ENCODE measurements at places on chromosomes 5 and 9.

- no peak for DNase-seq
Measured at GRCh38 chr9:84759300-84759750, 89.8 kb downstream of the NTRK2 start.

- no peak for DNase-seq
Measured at GRCh38 chr5:151499501-151500035, 52.2 kb downstream of the SLC36A1 start.

DNA sequence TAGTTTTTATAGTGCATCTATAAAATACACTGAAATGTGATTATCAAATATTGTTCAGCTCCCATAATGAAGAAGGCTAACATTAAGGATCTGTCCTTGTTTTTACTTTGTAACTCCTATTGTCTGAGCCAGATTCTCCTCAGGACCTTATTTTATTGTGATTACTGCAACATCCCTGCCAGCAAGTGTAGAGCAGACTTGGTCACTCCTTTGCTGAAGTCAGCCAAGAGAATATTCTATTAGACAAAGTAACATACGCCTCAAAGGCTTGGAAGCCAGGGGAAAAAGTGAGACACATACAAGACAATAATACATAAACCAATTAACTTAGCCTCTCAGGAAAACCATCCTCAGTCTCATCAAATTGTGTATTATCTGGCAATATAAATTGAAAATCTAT, 269.6 kb downstream of the ARL15 start:
- DNase-seq: no peak

GRCh38 chr5:83487155-83487554, 15.6 kb downstream of the VCAN start:
- no peak for DNase-seq

DNA sequence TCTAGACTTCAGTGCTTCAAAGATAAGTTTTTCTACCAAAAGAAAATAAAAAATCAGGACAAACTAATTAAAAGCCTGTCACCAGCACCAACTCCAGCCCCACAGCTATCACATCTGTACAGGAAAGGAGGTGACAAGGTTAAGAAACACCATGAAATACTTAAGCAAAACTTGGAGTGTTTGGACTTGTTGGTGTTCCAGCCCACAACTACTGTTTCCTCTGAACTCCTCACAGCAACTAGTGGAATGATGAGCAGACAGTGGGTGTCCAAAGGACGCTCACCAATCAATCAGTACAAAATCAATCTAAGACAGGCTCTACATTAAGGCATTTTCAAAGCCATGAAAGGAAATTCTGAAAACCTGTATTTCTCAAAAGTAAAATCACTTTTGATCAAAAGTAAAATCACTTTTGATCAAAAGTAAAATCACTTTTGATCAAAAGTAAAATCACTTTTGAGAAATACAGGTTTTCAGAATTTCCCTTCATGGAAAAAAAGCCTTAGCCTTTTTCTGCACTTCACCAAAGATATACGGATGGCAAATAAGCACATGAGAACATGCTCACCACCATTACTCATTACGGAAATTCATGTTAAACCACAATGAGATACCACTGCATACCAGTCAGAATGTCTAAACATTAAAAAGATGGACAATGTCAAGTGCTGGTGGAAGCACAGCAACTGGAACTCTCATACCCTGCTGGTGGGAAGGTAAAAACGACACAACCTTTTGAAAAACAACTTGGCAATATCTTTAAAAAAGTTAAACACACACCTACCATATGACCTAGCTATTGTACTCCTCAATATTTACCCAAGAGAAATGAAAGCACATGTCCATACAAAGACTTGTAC, 79.7 kb downstream of the MED27 start:
- no peak for DNase-seq

DNA sequence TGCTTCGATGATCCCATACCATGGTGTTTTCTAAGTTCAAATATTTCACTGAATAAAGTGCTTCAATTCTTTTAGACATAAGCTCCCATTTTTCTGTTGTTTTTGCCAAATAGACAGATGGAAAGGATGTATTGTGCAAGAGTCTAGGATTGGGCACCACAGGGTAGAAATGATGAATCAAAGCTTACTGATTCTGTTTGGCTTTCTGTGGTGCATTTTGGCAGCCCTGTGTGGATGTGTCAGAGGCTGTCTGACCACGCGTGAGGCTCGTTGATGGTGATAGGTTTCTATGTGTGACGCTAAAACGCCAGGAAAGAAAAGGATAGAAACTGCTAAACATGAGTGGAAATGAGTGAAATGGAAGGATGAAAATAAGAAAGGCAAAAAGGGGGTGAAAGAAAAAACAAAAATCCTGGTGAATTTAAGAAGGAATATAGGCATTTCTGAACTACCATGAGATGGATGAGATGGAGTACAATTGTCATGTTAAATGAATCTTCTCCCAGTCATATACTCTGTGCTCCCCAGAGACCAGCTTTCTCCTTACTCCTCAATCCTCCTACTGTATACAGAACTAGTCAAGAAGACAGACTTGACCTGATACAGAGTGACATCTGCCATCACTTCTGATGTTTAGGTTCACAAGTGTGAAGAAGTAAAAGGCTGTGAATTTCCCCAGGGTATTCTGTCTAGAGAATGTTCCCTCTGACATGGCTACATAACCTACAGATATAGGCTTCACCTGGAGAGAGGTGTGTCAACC, 54.4 kb downstream of the ANKH start:
- DNase-seq: no peak

GRCh38 chr9:135580664-135581380, 19.3 kb downstream of the PAEP start:
- no peak for DNase-seq

GRCh38 chr5:106408141-106408540, 1262.6 kb downstream of the EFNA5 start:
- DNase-seq: no peak

- DNase-seq: no peak
Measured at GRCh38 chr5:52119768-52120167, 667.9 kb upstream of the ITGA1 start.

- DNase-seq: no peak
Measured at GRCh38 chr5:10645671-10646070, 81.8 kb downstream of the ANKRD33B start.

DNA sequence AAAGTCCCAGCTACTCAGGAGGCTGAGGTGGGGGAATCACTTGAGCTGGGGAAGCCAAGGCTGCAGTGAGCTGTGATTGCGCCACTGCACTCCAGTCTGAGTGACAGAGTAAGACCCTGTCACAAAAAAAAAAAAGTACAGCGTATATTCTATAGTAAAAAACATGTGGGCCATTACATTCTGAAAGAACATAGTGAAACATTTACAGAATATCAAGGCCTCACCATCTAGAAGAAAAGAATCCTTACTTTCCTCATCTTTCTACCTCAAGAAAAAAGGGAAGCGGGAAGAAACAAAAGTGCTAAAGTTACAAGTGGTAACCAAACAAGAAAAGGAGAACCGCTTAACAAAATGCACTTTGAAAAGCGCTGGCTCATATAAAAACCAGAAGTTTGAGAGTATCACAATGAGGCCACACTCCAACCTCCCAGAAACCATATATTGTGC, 5.7 kb upstream of the SYK start:
- no peak for DNase-seq

GRCh38 chr5:106418196-106418595, 1252.5 kb downstream of the EFNA5 start:
- no peak for DNase-seq

DNA sequence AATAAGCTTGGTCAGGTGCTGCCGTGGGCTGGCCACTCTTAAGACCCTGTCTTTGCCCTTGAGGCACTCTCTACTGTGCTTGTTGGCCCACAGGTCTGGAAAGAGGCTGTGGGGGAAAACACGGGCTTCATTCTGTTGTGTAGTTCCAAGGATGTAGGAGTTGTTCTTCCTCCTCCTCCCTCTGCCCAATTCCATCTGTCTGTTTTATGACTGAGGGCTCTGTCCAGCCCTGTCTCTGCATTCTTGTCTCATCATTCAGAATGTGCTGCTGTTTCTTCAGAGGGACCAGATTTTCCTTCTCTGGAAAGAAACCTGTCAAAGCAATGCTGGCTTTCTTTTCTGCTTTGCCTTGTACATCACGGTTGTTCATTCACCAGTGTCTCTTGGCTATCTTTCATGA, 84.1 kb downstream of the MAP1B start:
- DNase-seq: no peak

- no peak for DNase-seq
Measured at GRCh38 chr5:150589862-150590601, 50.4 kb upstream of the SYNPO start.

GRCh38 chr9:135983208-135984071, 22.3 kb upstream of the UBAC1 start:
- DNase-seq: no peak

DNA sequence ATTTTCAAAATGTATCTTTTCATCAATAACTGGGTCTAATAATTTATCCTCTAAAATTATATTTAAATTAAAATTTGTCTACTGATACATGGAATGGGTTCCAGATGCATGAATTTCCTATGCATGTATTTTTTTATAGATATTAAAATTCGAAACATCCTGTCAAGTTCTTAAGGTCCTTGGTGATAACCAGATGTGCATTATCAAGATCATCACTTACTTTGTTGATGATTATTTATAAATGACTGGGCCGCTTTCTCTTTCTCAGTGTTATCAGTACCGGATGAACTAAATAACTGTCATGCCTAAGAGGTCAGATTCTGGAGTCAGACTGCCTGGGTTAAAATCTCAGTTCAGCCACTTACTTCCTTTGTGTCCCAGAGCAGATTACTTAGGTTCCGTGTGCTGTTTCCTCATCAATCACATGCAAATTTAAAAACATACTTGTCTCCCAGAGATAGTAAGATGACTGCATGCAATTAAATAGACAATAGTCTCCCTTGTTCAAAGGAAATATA, 124.3 kb downstream of the TEX10 start:
- no peak for DNase-seq

DNA sequence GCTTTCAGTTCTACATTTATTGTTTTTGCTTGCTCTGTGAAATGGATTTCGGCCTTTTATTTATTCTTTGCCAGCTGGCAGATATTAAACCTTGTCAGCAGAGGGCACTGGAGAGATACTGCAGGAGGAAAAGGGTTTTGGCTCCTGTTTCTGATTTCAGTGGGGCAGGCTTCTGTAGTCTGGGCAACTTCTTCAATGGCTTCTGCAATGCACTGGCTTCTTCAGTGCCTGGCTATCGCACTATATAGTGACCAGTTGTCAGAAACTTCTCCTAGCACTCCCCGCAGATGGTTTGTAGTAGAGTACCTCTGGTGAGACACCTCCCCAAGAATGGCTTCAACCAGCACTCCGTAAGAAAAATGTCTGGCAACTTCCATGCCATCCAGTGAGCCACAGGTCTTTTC, 3.2 kb upstream of the NFX1 start:
- peak; percentile 66 for DNase-seq

DNA sequence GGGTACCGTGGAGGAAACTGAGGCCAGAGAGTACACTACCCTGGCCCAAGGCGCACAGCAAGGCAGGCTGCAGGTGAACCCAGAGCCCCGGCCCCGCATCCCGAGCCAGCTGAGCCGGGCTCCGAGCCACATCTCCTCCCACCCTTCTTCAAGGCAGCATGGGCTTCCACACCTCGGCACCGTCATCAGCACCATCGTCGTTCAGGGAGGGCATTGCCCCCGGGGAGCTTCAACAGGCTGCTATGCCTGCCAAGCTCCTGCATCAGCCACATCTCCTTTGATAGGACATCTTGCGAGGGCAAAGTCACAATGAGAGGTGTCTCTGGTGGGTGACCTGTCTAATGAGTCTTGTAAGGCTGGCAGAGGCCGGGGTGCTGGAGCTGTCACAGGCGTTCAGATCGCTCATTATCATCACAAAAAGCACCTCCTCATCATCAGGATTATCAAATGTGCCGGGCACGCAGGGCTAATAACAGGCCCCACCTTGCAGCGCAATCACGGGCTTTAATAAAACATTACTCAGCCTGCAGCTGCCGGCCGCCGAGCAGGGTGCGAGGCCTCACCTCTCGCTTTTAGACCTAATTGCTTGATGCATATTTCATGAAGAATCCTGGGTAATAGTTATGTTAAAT, 20.0 kb upstream of the SLC25A51 start:
- DNase-seq: no peak

- no peak for DNase-seq
Measured at GRCh38 chr9:98886691-98887229, 56.9 kb upstream of the COL15A1 start.

DNA sequence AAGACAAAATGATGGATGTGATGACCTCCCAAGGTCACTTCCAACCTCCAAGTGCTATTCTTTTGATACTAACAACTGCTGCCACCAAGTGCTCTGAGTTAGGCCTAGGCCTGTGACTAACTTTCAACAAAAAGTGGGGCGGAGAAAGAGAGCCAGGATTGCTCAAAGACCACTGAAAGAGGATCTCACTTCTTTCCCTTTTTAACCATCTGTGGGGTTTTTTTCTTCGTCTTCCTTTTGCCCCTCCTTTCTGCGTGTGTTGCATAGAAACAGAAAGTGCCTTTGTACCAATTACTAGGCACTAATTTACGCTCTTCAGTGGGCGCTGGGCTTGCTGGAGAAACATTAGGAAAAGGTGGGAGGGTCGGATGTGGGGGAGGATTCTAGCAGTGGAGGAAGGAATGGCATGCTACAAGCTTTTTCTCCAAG, 8.0 kb downstream of the KLF9 start:
- DNase-seq: no peak

- DNase-seq: peak; percentile 73
Measured at GRCh38 chr5:112921833-112922817, at the start of gene REEP5. Gene REEP5, minus strand, starts transcription at chr5:112922227. Its CDS starts 37 bp downstream, at chr5:112922190.

GRCh38 chr5:174793684-174794328, 69.4 kb downstream of the MSX2 start:
- DNase-seq: peak; percentile 1

DNA sequence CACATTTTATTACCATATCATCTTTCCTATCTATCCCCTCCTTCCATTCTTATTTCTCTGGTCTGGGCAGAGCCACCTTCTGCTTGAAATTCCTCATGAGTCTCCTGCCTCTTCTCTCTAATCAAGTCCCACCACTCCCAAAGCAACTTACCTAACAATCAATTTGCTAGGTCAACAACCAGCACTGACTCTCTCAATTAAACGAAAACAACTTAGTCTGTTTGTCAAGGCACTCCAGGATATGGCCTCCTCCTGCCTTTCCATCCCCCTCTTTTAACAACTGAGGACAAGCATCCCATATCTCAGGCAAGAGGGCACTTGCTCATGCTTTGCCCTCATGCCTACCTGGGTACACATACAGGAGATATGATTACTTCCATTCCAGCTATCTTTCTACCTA, 47.4 kb downstream of the HCN1 start:
- no peak for DNase-seq

DNA sequence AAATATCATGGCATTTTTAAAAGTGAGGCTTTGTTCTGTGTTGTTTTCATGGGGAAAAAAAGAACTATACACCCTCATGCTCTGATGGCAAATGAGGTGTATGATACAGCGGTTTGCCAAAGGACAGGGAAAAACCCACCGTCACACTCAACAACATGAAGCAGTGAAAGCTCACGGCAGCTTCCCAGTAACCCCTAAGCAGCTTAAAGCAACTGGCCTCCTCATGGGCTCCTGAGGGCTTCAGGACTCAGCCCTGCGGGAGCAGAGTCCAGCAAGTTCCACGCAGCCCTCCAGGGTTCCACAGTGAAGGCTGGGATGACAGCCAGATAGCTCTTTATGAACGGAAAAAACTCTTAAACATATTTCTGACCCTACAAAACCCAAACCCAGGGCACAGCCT, 12.9 kb downstream of the BARHL1 start:
- no peak for DNase-seq

GRCh38 chr5:169805527-169805934, 168.5 kb downstream of the DOCK2 start:
- DNase-seq: no peak

GRCh38 chr9:133405508-133406438, 12.0 kb downstream of the REXO4 start:
- DNase-seq: no peak

GRCh38 chr9:93258818-93259489, 75.0 kb downstream of the WNK2 start:
- DNase-seq: no peak
